Suppressor macrophage treated with lipopolysaccharide for 1 hour (primary cell): ENCODE measurements at places on chromosomes 2 and 18.

GRCh38 chr2:159484532-159484931 lies 131.8 kb downstream of the BAZ2B start:
- DNase-seq, result no peak

GRCh38 chr2:140270224-140270623 lies 1490.0 kb upstream of the NXPH2 start:
- DNase-seq, result no peak

DNA sequence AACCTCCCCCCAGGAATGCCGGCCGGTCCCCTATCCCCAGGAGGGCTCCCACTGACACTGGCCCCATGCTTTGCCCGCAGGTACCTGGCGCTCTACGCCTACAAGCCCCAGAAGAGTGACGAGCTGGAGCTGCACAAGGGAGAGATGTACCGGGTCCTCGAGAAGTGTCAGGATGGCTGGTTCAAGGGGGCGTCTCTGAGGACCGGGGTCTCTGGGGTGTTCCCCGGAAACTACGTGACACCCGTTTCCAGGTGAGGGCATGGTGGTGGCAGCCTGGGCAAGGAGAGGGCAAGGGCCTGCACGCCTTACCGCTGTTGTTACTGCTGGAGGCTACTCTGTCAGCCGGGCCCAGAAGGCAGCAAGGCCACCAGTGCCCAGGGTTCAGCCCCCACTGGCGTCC lies 181.3 kb downstream of the SEPTIN10 start:
- DNase-seq, result no peak

DNA sequence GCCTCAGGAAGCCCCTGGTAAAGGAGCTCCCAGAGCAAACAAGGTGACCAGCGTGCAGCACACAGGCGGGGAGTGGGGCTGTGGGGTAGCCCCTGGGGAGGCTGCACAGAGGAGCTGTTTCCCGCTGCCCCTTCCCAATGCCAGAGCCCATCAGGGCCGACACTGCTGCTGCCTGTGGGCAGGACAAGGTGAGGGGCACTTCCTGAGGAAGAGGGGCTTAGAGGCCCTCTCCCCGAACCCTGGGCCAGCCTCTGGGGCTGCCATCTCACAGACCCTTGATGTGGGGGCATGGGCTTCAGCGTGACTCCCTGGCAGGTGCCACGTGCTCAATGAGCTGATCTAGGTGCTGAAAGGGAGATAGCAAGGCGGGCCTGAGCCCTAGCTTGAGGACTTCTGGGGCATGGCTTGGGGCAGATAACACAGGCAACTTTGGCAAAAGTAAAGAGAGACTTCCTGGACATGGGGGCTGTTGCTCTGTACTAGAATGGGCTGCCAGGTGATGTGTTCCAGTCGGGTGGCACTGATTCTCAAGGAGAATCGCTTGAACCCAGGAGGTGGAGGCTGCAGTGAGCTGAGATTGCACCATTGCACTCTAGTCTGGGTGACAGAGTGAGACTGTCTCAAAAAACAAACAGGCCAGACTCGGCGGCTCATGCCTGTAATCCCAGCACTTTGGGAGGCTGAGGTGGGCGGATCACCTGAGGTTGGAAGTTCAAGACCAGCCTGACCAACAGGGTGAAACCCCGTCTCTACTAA lies 9.9 kb upstream of the KLF11 start:
- DNase-seq, result no peak
